ENCODE measurements at places on chromosomes 3 and 15.

- no peak for DNase-seq
These were observed 358.4 kb upstream of the LMCD1 start for GRCh38 chr3:8143186-8143585.

DNA sequence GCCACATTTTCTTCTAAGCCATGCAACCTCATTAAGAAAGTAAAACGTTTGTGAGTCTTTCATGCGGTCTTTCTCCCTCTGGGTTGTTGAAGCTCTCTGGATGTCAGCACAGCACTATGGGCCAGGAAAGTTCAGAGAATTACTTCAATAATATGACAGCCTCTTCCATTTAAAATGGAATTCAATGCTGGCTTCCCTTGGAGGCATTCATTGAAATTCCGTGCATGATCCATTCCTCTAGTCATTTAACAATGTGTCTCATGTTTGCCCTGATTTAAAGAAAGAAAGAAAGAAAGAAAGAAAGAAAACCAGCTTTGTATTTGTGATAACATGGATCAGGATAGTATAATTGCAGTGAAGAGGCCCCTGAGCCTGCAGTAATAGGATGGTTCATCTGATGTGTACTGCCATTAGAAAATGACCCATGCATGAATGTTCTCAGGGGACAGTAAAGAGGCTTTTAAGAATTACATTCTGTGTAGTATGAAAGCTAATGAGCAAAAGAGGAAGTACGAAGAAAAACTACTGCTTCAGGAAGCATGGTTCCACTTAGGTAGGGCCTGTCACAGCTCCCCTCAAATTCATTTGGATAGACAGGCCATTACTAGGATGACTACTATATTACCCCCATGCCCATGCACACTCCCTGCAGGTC is 146.0 kb downstream of the ARPP21 start:
- DNase-seq = no peak

DNA sequence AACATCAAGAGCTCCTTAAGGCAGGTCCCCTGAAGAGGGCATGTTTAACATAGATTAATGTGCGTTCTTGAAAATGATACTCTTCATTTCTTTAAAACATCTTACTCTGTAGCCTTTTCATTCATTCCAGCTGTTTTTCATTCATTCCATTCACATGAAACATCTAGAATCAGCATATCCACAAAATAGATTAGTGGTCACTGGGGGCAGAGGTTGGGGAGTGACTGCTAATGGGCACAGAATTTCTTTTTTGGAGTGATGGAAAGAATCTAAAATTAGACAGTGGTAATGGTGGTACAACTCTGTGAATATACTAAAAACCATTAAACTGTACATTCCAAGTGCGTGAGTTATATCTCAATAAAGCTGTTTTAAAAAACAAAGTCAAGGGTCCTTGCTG is 15.4 kb upstream of the CXCR6 start:
- no peak for DNase-seq

GRCh38 chr3:94961423-94962100 is 898.7 kb downstream of the NSUN3 start:
- no peak for DNase-seq

DNA sequence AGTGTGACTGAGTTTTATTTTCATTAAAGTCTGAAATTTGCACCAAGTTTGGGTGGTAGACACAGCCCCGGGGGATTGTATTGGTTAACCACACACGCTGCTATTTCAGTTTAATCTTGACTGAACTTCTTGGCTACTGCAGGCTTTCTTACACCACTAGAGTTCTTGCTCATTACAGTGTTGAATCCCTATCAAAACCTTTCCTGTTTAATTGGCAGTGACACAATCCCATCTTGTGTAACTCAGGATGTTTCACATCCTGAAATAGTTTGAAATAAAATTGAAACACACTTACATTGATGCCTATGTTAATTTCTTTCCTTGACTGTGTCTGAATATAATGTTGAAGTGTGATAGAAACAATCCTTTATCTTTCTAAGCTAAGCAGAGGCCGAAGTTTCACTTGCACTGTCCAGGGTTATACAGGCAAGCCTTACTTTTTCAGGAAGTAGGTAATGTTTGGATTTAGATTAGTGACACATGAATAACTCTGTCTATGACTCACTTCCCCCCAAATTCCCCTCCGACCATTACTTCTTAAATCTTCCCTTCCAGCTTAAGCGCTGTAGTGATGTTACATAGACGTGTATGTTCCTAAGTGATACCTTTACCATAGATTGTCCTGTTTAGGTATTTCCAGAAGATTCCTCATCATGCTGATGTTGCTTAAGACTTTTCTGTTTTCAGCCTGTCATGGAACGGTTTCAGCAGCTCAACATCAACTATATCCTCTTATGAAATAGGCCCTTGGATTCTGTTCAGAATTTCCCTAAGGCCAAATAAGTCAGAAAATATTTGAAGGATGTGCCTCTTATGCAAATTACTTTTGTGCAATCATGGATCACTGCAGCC is 16.8 kb downstream of the ATG7 start:
- DNase-seq = no peak

DNA sequence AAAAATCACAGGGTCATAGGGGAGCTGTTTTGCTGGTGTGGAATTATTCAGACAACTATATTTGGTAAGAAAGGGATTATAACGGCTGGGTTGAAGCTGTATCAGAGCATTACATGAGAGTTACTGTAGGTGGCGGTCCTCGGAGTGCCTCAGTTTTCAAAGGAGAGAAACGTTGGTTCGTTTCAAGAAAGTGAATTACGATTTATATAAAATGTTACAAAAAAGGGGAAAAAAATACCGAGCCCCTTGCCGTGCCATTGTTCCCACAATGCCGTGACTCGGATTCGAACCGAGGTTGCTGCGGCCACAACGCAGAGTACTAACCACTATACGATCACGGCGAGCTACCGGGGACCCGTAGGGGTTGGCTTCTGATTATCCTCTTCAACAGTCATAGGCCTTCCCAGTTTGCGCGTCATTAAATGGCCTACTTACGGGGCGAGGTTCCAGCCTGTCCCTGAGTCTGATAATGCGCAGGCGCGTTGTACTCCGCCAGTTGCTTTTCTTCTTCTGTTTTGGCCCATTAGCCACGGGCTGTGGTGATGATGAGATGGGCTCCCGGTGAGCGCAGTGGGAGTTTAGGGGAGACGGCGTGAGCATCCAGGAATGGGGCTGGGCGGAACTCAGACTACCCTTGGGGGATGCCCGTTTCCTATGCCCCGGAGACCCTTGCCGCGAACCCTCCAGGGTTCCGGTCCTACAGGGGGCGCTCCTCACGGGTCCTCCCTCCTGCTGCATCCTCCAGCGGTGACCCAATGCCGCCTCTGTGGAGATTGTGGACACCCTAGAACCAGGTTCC is 10.8 kb upstream of the SHF start:
- peak; percentile 79 for DNase-seq

- no peak for DNase-seq
These were observed 13.3 kb downstream of the ITGA11 start for GRCh38 chr15:68418611-68419161.

- DNase-seq = no peak
These were observed 419.7 kb downstream of the FGF12 start for GRCh38 chr3:192307631-192308030.

GRCh38 chr3:60095516-60095915 is 1045.7 kb upstream of the CFAP20DC start:
- DNase-seq = no peak

GRCh38 chr3:127083778-127084397 is 101.0 kb downstream of the PLXNA1 start:
- DNase-seq = no peak

- no peak for DNase-seq
These were observed 34.0 kb upstream of the CCDC174 start for GRCh38 chr3:14617508-14618023.

- DNase-seq = no peak
These were observed 161.2 kb upstream of the ABI3BP start for GRCh38 chr3:101154401-101154800.

DNA sequence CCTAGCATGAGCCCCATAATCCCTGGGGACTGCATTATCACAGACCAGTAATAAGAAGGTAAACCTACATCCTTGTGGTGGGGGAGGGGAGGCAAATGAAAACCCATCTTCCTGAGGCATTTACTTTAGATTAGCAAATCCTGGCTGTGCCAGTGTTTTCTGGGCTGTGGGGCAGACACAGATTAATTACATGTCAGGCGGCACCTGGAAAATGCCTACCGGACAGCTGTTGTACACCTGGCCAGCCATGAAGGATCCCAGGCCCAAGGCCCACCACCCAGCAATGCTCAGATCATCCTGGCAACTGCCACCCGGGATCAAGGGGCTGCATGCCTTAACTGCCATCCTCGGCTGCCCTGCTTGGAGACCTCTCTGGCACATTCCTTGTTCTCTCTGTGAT is 59.1 kb upstream of the RASA2 start:
- DNase-seq = no peak

GRCh38 chr3:45874677-45875346 is 11.5 kb upstream of the CCR9 start:
- DNase-seq = no peak

GRCh38 chr3:98450372-98450771 is 12.6 kb upstream of the OR5K1 start:
- DNase-seq = no peak

- DNase-seq = peak; percentile 82
These were observed 252 bp upstream of the ARMC8 start for GRCh38 chr3:138186803-138187295.

- DNase-seq = no peak
These were observed 11.1 kb downstream of the IGF2BP2 start for GRCh38 chr3:185813691-185814215.

GRCh38 chr3:179726075-179726699 is 73.3 kb downstream of the USP13 start:
- DNase-seq = no peak

DNA sequence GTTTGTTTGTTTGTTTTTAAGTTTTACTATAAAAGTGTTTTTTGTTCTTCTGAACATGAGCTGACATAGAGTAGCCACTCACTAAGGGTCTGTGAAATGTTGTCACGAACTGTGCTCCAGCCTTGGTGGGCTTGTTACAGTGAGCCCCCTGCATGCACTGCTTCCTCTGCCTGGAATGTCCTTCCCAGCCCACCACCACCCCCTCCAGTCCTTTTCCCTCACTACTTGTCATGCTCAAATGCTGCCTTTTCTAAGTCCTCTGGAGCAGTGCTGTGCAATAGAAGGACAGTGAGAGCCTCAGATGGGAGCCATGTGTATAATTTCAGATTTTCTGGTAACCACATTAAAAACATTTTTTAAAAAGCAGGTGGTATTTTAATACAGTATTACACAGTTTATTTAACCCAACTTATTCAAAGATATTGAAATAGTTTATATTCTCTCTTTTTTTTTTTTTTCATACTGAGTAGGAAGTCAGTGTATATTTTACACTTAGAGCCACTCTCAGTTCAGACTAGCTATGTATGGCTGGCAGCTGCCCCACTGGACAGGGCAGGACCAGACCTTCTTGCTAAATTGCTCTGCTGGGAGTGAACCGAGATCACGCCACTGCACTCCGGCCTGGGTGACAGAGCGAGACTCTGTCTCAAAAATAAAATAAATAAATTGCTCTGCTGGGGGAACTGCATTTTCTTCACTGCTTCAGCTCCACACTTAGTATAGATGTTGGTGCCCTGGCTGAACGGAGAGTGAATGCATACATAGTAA is 26.9 kb downstream of the MKRN2OS start:
- DNase-seq = no peak

DNA sequence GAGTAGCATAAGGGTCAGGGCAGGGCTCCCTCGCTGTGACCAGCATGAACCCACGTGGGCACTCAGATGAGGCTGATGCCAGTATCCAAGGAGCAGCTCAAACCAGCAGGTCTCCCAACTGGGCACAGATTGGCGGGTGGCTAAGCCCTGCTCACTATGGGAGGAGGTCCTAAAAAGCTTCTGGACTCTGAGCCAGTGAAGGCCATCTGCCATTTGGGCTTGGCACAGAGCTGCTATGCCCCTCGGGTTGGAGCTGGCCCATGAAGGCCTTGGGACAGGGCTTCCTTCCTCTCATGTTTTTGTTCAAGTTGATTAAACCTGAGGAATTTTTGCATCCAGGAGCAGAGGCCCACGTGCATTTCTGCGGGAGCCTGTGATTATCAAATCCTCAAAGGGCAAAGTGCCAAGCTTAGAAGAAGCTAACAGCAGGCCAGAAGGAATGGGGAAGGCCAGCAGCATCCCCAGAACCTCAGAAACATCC is 4.3 kb upstream of the STRA6 start:
- no peak for DNase-seq

- DNase-seq = no peak
These were observed 748 bp upstream of the AVEN start for GRCh38 chr15:34039790-34040113.

DNA sequence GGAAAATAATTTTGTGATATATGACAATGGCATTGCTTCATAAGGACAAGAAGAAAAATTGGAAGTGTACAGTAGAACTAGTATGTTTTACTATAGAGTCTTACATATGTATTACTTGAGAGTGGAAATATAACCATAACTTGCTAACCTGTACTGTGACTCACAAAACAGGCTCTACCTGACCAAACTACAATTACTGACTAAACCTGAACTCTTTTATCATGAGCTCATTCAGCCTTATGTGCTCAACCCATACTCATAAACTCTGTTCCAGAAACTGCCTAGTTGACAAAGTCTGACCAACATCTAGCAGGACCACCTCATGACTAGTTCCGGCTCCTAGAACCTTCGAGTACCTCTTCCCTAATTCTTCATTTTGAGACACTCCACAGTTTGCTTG is 6.3 kb downstream of the CDIN1 start:
- no peak for DNase-seq

DNA sequence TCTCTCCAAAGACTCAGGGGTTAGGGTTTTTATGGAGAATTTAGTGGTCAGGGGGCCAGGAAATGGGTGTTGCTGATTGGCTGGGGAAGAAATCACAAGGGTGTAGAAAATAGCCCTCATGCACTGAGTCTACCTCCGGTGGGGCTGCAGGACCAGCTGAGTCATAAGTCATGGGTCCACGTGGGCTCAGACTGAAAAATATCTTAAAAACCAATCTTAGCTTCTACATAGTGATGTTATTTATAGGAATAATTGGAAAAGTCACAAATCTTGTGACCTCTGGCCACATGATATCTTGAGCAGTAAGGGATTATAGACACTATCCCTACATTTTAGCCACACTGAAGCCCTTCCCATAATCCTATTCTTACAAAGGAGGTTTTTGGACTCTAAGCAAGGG is 224.0 kb downstream of the DPH6 start:
- DNase-seq = no peak

- no peak for DNase-seq
These were observed 87.4 kb downstream of the AAGAB start for GRCh38 chr15:67167091-67167490.

GRCh38 chr3:37861620-37862041 is at the start of gene CTDSPL:
CTDSPL (plus strand) TSS chr3:37861880; CDS start chr3:37862200, 320 bp downstream.
- no peak for DNase-seq

- DNase-seq = no peak
These were observed 76.2 kb downstream of the OCA2 start for GRCh38 chr15:28022961-28023360.

- DNase-seq = no peak
These were observed 15.4 kb downstream of the UBP1 start for GRCh38 chr3:33424606-33425452.
